ENCODE measurements at places on chromosomes 4 and X.

- no peak for DNase-seq
These were observed 45.6 kb downstream of the NAT8L start for GRCh38 chr4:2104556-2105345.

- DNase-seq, result no peak
These were observed 5.5 kb upstream of the XIAP start for GRCh38 chrX:123854329-123854728.

GRCh38 chr4:98026362-98026761, 116.9 kb downstream of the STPG2 start:
- no peak for DNase-seq

DNA sequence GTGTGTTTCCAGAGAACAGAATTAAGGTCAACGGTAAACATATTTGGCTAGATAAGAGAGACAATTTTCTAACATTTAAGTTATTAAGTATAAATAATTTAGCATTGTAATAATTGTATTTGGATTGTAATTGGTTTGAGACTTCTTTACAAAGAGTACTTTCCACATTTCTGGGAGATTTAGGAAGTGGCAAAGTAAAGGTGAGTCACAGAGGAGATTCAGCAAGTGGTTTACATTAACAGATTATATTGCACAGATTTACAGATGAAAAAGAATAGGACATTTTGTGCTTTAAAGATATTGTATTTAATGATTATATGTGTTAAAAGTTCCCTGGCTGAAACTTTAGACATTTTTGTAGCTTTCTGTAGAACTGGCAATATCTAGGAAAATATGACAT, 584.4 kb upstream of the AADAT start:
- no peak for DNase-seq

- DNase-seq, result no peak
These were observed 24.1 kb upstream of the MAGEC1 start for GRCh38 chrX:141879616-141880015.

GRCh38 chr4:18641334-18641733, 619.8 kb upstream of the LCORL start:
- no peak for DNase-seq

- DNase-seq, result no peak
These were observed 173.2 kb downstream of the PDGFC start for GRCh38 chr4:156798438-156798837.

DNA sequence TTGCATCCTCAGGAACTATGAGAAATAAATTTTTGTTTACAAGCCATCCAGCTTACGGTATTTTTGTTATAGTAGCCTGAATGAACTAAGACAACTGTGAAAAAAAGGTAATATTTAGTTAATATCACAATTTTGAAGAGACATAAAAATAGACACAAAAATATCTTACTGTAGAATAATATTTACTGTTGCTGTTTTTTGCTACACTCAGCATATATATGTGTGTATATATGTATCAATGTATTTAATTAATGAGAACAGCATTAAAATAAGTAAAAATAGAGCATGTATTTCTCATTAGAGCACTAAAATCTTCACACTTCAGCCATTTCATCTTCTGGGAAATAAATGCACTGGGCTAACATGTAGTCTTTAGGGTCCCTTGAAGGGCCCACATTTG, 24.6 kb downstream of the PPP3CA start:
- DNase-seq, result no peak

- no peak for DNase-seq
These were observed 466.9 kb downstream of the FSTL5 start for GRCh38 chr4:161696944-161697343.

GRCh38 chrX:150926304-150926703, 27.8 kb upstream of the CD99L2 start:
- no peak for DNase-seq

GRCh38 chr4:136737066-136737465, 795.2 kb downstream of the PCDH18 start:
- DNase-seq, result no peak

DNA sequence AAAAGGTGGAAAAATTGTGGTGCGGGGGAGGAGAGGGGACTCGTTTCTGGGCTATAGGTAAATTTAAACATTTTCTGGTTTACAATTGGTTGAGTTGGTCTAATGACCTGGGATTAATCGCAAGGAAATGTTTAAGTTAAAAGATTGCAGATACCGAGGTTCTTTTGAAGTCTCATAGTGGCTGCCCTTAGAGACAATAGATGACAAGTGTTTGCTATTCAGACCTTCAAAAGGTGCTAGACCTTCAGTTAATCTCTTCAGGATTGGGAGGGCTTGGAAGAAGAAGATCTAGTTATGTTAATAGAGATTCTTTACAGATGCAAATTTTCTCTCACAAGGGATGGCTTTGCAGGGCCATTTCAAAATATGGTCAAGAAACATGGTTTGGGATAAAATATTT, 2286.1 kb upstream of the AGA start:
- DNase-seq, result no peak

DNA sequence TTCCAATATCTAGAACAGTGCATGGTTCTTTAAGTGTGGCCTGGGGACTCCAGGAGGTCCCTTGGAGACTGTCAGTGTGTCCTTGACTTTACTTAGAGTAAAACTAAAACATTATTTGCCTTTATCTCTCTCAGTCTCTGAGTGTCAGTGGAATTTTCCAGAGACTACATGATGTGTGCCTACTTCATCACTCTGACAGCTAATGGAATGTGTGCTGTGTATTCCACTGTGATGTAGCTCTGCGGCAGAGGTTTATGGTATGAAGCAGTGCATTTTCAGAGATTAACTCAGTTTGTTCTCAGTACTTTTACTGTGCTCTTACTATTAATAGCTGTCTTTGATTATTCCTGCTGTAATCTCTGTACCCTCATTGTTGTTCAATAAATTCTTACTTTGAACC, 85.6 kb downstream of the MANBA start:
- DNase-seq, result no peak

- DNase-seq, result no peak
These were observed 29.8 kb downstream of the DYNLT3 start for GRCh38 chrX:37817579-37817978.

DNA sequence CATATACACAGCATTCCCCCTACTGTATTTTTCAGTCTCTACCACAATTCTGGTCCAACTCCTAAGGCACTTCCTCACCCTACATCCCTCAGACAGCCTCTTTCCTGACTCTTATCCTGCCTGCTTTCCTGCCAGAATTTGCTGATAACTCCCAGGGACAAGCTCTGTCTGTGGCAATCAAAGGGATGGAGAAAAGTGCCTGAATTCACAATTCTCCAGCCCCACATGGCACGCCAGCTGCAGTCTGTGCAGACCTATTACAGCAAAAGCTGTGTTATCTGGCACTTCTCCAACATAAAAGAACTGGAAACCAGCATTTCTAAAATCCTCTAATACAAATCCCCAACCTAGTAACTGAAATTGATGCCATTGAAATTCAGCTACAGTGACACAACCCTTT, 404.8 kb downstream of the KLHL13 start:
- no peak for DNase-seq

DNA sequence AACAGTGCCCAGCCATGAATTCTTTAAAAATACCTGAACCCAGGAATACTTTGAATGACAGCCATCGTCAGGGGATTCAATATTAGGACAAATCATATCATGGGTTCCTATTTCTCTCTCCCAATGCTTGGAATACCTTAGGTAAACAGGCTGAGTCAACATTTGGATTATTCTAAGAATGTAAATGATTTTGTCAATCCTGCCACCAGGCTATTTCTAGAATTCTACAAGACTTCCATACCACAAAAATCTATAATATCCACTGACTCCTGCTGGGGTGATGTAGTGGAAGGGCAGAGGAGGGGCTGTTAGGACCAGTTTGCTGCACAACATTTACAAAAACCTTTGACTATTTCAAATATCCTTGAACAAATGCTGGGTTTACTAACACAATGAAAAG, 65.2 kb downstream of the IGFBP7 start:
- no peak for DNase-seq

DNA sequence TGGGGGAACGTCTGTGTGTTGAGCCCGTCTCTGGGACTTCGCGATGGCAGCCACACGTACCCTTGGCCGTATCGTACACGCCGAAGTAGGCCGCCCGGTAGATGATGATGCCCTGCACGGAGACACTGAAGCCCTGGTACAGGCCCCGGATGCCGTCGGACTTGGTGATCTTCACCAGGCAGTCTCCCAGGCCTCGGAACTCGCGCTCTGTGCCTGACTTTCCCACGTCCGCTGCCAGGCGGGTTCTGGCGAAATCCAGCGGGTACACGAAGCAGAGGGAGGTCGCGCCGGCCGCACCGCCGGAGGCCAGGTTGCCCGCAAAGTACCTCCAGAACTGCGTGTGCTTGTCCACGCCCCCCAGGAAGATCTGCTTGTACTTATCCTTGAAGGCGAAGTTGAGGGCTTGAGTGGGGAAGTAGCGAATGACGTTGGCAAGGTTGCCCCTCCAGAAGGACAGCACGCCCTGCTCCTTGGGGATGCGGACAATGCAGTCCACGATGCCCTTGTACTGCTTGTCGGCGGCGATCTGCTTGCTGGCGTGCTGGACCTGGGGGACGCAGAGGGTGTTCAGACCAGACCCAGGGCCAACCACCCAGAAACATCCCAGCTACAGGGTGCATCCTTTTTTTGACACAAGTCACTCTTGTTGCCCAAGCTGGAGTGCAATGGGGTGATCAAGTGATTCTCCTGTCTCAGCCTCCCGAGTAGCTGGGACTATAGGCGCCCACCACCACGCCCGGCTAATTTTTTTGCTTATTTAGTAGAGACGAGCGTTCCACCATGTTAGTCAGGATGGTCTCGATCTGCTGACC, 2.5 kb downstream of the SLC25A6 start:
- DNase-seq, result no peak

- no peak for DNase-seq
These were observed 105.9 kb downstream of the DDX60 start for GRCh38 chr4:168212656-168213055.

GRCh38 chr4:25817059-25817681, 45.6 kb downstream of the SEL1L3 start:
- DNase-seq, result no peak

- DNase-seq, result no peak
These were observed 41.9 kb downstream of the TSC22D3 start for GRCh38 chrX:107733686-107734085.

GRCh38 chr4:139454111-139455045, at the start of gene RAB33B:
RAB33B (plus strand) TSS chr4:139454121; CDS start chr4:139454196, 75 bp downstream.
- no peak for DNase-seq

GRCh38 chrX:103585411-103586313, at the start of gene TCEAL4:
TCEAL4 (plus strand) TSS chrX:103585515; CDS start chrX:103586676, 1,161 bp downstream.
- DNase-seq, result no peak

DNA sequence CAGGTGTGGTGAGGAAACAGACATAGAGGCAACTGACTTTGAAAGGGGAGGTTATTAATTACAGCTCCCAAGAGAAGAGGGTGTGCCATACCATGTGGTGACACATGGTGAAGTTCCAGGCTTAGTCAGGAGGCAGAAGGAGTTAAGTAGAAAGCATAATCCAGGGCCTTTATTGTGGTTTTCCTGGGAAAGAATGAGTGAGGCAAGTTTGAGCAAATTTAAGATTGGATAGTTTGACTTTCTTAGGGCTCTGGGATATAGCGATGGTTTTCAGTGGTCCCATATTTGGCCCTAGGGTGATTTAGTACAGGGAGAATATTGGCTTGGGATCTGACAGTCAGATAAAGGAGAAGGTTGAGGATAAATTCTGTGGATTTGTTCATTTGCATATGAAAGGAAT, 495.9 kb upstream of the FSTL5 start:
- no peak for DNase-seq

- no peak for DNase-seq
These were observed 67.4 kb downstream of the GLRB start for GRCh38 chr4:157143369-157143768.

- DNase-seq, result no peak
These were observed 44.3 kb downstream of the NYX start for GRCh38 chrX:41491267-41492004.

DNA sequence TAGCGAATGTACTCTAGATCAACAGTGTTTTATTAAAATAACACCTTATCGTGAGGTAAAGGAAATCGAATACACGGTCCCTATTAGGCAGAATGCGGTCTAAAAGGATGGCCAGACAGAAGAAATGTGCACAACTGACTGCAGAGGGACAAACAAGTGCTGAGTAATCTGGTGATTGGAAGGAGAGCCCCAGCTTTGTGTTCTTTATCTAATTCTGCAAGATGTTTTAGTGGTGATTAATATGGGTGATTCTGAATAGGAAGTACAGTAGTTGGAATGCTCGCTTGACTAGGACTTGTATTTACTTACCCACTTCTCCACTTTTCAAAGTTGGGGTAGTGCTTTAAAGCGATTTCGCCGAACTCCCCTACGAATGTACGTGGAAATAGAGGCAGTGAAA, 1.2 kb downstream of the WDR44 start:
- no peak for DNase-seq

DNA sequence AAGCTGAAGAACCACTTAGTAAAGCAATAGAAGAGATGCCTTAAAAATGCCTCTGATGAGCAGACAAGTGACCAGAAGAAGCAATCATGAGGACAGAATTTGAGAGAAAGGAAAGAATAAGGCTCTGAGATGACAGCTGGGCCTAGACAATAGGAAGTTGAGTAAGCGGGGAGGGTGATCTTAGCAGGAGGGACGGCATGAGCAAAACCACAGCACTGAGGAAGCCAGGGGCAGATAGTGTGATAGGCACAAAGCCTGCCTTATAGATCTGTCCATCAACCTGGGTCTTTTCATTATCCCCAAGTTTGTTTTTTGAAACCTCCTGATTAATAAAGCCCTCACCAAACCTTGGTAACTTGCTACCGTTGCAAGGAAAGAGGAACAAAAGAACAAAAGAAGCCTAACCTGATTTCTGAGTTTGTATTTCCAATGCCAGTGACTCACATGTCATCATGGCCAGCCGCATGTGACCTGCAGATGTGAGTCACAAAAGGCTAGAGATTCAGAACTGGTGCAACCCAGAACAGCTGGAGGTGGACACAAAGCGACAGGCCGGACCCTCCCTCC, 55.7 kb upstream of the PPARGC1A start:
- DNase-seq, result no peak

GRCh38 chrX:149259241-149259640, 245.9 kb downstream of the IDS start:
- DNase-seq, result no peak

DNA sequence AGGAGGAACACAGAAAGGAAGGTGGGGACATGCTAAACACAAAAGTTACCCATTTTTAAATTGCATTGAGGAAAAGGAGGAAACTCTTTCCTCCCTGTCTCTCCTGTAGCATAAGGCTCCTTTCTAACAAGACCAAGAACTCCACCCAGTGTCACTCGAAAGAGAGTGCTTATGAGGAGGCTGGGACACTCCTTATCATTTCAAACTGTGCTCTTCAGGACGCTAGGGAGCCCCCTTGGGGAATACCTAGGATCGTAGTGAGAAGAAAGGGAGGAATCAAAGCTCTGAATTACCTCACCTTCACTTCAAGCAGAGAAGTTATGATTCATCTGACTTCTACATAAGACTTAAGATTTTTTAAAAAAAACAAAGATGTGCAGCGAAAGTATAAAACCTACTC, 65.5 kb downstream of the F9 start:
- no peak for DNase-seq

- DNase-seq, result no peak
These were observed 80.9 kb downstream of the PCYT1B start for GRCh38 chrX:24566240-24566639.

DNA sequence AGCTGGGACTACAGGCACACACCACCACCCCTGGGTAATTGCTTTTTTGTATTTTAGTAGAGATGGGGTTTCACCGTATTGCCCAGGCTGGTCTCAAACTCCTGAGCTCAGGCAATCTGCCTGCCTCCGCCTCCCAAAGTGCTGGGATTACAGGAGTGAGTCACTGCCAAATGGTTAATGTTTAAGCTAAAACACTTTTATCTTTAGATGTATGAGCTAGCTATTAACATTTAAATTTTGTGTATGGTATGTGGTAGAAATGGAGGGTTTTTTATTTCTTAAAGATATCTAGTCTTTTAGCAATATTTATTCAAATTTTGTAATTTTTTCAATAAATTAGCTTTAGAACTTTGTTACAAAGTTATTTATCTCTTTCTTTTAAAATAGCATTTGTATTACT, 1659.8 kb upstream of the ADGRL3 start:
- DNase-seq, result no peak
